ENCODE measurements at places on chromosomes 3 and 15. TPM values are rescaled to one million over a fixed set of nuclear protein-coding genes. Genes with fewer than 3 reads are reported as not detected.
A peak's percentile ranks its signal among the peaks of the same experiment; 100 is the strongest.

The C3orf22 gene
- not detected for total RNA-seq

The MINDY4B gene
- not detected for total RNA-seq

DNA sequence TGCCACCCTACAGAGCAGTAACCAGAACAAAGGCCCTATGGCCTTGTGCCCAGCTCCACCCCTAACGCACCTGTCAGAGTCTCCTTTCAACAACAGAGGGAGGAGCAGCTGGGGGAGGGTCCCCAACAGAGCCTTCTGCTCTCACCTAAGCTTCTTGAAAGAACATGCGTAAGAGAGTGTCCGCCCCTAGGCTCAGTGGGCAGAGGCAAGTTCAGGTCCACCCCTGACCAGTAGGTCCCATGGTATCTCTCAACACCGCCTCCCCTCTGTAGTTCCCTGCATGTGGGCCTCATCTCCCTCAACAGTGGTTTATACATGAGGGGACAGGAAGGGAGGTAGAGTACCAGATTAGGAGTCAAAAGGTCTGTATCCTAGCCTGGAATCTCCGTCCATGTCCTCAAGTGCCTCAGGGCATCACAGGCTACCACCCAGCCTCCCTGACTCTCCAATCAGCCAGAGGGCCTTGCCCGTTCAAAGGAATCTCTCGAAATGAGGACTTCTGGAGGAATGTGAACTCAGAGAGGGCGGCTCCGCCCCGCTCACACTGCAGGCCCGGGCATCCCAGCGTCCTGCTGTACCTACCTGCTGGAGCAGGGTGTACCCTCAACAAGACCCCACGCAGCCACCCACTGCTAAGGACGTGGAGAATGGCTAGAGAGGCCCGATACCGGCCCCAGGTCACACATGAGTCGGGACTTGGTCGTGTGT, 680 bp downstream of the POC1A start:
- H3K4me1 ChIP-seq = peaks cover 3% of the 10 kb centered on the region
- H3K27me3 ChIP-seq = no peaks in the 10 kb centered on the region
- no peaks in the 10 kb centered on the region for H3K36me3 ChIP-seq
- no peak for DNase-seq

GRCh38 chr3:65678516-65678915, 360.2 kb downstream of the MAGI1 start:
- H3K4me1 ChIP-seq = no peaks in the 10 kb centered on the region
- no peak for DNase-seq
- H3K27ac ChIP-seq = no peak overlapping the region

DNA sequence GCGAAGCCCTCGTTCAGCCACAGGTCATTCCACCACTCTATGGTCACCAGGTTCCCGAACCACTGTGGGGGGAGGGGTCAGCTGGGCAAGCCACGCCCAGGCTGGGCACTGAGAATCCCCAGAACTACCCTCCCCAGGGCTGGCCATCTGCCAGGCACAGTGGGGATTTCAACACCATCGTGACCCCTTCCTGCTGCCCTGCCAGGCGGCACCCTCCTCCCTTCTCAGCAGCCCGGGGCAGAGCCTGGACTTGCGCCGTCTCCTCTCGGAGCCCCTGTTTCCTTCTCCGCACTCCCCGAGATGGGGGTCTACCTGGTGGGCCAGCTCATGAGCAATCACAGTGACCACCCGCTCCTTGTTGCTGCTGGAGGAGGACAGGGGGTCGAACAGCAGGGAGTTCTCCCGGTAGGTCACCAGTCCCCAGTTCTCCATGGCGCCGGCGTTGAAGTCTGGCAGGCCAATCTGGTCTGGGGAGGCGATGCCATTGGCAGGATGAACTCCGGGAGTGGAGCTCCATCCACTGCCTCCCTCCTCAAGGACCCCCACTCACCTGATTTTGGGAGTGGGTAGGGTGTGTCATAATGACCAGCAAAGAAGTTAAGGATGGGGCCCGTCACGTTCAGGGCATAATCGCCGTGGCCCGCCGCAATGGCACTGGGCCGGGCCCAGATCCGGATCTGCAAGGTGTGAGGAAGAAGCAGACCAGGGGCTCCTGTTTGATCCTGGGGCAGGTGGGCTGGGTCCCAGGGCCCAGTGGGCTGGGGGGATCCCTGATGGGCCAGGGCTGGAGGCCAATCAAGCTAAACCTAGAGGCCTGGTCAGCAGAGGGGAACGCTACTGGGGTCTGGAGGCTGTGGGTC, 10.5 kb downstream of the ANPEP start:
- H3K27ac ChIP-seq = peak overlapping the region; percentile 32
- peak; percentile 93 for DNase-seq
- H3K4me3 ChIP-seq = peak overlapping the region; percentile 77

- no peak overlapping the region for H3K27ac ChIP-seq
- no peaks in the 10 kb centered on the region for H3K27me3 ChIP-seq
- DNase-seq = no peak
- no peaks in the 10 kb centered on the region for H3K4me1 ChIP-seq
- H3K36me3 ChIP-seq = no peaks in the 10 kb centered on the region
Measured at GRCh38 chr15:26126819-26127387, 263.8 kb upstream of the ATP10A start.

- no peak overlapping the region for H3K27ac ChIP-seq
- H3K4me1 ChIP-seq = peaks cover 24% of the 10 kb centered on the region
- no peaks in the 10 kb centered on the region for H3K27me3 ChIP-seq
- no peak overlapping the region for H3K4me3 ChIP-seq
Measured at GRCh38 chr3:196835086-196835485, 32.6 kb upstream of the SENP5 start.

The CHST13 gene
- 48.9 TPM for total RNA-seq

The SUCNR1 gene
- total RNA-seq = 2.0 TPM

The CSPG4 gene
- total RNA-seq = 0.29 TPM

- H3K27ac ChIP-seq = no peak overlapping the region
- no peaks in the 10 kb centered on the region for H3K36me3 ChIP-seq
- no peaks in the 10 kb centered on the region for H3K4me1 ChIP-seq
- no peak overlapping the region for H3K4me3 ChIP-seq
- DNase-seq = no peak
Measured at GRCh38 chr3:149342413-149343380, 9.3 kb upstream of the TM4SF18 start.

The KLHL40 gene
- not detected for total RNA-seq

The COX5A gene
- 141 TPM for total RNA-seq

- H3K4me1 ChIP-seq = no peaks in the 10 kb centered on the region
- H3K4me3 ChIP-seq = no peak overlapping the region
- no peaks in the 10 kb centered on the region for H3K36me3 ChIP-seq
Measured at GRCh38 chr15:60745469-60746061, 266.6 kb upstream of the ICE2 start.

The ALDH1A3 gene
- 3.4 TPM for total RNA-seq

The AMT gene
- 8.4 TPM for total RNA-seq

DNA sequence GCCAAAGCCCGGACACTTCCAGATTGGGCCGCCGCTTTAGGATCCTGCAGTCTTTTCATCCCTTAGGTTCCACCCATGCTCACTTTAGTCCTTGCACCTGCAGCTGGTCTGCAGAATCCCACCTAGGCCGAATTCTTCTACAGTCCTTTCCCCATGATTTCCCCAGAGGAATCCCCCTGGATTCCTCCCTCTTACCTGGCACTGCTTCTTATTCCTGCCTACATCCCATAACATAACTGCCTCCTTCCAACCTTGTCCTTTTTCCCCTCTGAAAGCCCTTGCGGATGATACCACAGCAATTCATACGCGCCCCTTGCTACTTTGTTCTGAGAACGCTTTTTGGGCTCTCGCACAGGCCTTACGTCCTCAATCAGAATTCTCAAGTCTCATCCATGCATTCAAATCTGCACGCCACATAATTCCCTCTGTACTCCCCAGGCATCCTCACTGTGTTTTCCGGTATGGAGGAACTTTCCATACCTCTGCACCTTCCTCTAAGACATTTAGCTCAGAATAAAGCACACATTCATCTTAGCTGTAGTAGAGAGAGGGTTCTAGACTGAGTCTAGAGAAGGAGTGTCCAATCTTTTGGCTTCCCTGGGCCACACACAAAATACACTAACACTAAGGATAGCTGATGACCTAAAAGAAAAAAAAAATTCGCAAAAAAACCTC, 619 bp downstream of the EIF2AK4 start:
- H3K4me1 ChIP-seq = peaks cover 18% of the 10 kb centered on the region
- H3K36me3 ChIP-seq = no peaks in the 10 kb centered on the region
- no peaks in the 10 kb centered on the region for H3K27me3 ChIP-seq
- no peak for DNase-seq

DNA sequence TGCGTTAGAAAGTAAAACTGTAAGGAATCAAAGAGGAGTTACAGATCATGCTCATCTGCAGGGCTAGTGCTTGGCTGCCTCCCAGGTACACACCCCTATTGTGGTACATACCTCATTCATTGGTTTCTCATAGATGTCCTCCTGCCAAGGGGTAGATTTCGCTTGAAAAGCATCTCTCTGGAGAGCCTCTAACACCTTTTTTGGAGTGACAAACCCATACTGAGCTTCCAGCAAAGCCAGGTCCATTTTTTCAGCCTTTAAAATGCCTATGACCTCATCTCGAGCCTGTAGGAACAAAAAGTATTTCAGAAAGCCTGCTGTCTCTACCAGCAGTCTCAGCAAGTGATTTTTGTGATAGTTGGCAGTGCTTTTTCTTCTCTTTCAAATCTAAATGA, 112.1 kb downstream of the CMSS1 start:
- DNase-seq = no peak
- no peak overlapping the region for H3K27ac ChIP-seq
- no peaks in the 10 kb centered on the region for H3K27me3 ChIP-seq
- no peak overlapping the region for H3K4me3 ChIP-seq

GRCh38 chr3:134094491-134094890, 64.8 kb upstream of the SLCO2A1 start:
- DNase-seq = no peak
- H3K27me3 ChIP-seq = no peaks in the 10 kb centered on the region
- no peaks in the 10 kb centered on the region for H3K36me3 ChIP-seq

DNA sequence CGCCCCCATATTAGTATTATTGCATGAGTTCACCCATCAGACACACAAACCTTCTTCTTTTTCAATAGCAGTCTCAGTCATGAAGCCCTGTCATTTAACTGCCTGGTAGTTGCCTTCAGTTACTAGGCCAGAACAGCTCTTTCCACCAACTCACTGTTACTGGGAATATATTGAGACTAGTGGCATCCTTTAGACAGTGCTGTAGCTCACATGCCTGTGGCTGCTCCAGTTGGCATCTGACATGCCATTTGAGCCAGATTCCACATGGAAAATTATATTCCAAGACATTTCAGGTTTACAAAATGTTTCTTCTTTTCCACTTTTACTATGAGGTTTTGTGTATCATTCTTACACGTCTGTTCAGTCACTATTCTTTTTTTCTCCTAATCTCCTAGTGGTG, 146.1 kb downstream of the GHSR start:
- no peak overlapping the region for H3K27ac ChIP-seq
- H3K27me3 ChIP-seq = no peaks in the 10 kb centered on the region
- DNase-seq = no peak

- no peaks in the 10 kb centered on the region for H3K36me3 ChIP-seq
- no peak for DNase-seq
- no peak overlapping the region for H3K27ac ChIP-seq
- H3K27me3 ChIP-seq = no peaks in the 10 kb centered on the region
Measured at GRCh38 chr15:26670116-26670515, 102.8 kb downstream of the GABRB3 start.

The ISG20 gene
- 6.4 TPM for total RNA-seq

GRCh38 chr15:38991126-38991525, 426.5 kb upstream of the RASGRP1 start:
- H3K36me3 ChIP-seq = no peaks in the 10 kb centered on the region
- H3K4me1 ChIP-seq = no peaks in the 10 kb centered on the region
- no peak overlapping the region for H3K4me3 ChIP-seq
- no peaks in the 10 kb centered on the region for H3K27me3 ChIP-seq

The TM4SF18 gene
- 4.6 TPM for total RNA-seq

The TICRR gene
- total RNA-seq = 0.07 TPM

DNA sequence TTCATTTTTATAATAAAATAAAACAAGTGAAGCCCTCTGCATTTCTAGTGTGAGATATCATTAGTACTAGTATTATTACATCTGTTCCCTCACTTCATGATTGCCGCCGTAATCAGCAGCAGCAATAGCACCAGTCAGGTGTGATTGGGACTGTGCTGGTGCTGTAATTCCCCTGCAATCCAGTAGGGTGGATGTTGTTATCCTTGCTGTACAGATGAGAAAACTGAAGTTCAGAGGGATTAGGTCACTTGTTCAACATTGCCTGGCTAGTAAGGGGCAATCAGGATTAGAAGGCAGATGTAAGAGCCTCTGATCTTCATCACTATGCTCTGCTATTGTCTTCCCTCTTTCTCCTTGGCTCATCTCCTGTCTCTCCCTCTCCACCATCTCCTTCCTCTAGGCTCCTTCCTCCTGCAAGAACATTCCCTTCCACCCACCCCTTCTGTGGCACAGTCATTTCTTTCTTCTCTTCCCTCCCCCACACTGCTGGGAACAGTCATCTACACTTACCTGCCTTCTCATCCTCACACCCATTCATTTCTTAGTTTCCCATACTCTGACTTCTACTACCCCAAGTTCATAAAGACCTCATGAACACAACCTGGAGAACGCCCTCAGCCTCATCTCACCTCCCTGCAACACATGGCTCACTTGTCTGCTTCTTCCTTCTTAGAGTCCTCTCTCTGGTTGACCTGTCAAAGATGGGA, 29.7 kb downstream of the CRYGS start:
- H3K27ac ChIP-seq = no peak overlapping the region
- H3K27me3 ChIP-seq = no peaks in the 10 kb centered on the region
- no peaks in the 10 kb centered on the region for H3K4me1 ChIP-seq
- DNase-seq = no peak
- no peak overlapping the region for H3K4me3 ChIP-seq

The SMCO1 gene
- not detected for total RNA-seq

The LMAN1L gene
- not detected for total RNA-seq

DNA sequence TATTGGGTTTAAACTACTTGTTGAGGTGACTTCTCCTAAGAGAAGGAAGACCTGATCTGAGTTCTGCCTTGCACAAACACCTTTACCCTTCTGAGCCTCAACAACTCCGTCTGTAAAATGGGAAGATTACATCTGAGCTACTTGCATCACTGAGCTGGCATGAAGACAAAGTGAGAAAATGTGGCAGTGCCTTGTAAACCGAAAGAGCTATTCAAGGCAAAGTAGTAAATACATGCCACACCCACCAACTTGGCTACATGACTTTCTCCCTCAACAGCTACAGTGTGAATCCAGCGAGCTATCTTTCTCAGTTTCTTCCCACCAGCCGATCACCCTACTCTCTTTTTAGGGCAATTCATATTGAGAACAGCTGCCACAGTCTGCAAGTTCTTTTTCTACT, 148.3 kb downstream of the FOXB1 start:
- no peak overlapping the region for H3K4me3 ChIP-seq
- no peaks in the 10 kb centered on the region for H3K4me1 ChIP-seq
- no peak for DNase-seq
- H3K27ac ChIP-seq = no peak overlapping the region

The COL7A1 gene
- total RNA-seq = 1.0 TPM
